ENCODE measurements at places on chromosomes 2 and 18.

- no peak for DNase-seq
Observed at GRCh38 chr2:127650041-127650784, 4.3 kb downstream of the GPR17 start.

DNA sequence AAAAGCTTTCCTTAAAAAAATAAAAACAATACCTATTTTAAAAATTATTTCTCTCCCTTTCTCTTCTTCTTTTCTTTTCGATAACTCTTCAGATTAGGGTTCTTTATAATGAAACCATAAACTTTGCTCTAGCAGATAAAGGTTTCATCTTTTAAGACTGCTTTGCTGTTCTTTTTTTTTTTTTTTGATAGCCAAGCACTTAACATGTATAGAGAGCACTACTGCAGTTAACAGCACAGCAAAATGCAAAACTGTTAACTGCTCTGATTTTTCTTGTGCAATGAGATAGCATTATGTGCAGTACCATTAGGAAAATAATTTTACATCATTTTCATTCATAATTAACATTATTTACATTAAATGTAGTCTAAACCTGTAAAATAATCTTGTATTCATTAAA is 36.3 kb downstream of the GALNT1 start:
- no peak for DNase-seq

DNA sequence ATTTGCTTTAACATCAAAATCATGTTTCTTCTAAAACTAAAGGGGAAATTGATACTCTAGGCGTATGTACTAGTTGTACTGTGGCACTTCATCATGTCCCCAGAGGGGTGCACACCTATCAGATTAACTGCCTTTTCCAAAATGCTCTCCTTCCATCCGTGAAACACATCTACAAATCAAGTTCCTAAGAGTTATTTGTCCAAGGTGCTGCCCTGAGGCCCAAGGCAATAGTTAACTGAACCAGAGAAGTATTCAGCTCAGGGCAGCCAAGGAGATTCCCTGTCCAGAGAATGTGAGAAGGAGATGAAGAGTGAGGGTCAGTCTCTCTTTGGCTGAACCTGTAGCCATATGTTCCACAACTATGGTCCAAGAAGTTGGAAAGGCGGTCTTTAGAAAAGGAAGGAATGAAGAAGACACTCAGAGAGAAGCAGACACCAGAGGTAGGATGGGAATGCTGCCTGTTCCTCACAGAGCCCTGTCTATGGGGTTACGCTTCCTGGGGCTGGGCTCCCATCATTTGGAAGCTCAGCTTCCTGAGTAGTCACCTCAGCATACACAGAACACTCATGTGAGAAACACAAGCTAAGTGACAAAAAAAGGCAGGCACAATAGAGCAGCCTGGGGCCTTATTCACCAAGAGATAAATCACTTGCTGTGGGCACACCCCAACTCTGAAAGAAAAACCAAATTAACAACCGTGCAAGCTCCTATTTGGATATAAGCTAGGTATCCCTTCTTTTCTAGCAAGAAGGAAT is 55.6 kb downstream of the ANKRD44 start:
- no peak for DNase-seq

DNA sequence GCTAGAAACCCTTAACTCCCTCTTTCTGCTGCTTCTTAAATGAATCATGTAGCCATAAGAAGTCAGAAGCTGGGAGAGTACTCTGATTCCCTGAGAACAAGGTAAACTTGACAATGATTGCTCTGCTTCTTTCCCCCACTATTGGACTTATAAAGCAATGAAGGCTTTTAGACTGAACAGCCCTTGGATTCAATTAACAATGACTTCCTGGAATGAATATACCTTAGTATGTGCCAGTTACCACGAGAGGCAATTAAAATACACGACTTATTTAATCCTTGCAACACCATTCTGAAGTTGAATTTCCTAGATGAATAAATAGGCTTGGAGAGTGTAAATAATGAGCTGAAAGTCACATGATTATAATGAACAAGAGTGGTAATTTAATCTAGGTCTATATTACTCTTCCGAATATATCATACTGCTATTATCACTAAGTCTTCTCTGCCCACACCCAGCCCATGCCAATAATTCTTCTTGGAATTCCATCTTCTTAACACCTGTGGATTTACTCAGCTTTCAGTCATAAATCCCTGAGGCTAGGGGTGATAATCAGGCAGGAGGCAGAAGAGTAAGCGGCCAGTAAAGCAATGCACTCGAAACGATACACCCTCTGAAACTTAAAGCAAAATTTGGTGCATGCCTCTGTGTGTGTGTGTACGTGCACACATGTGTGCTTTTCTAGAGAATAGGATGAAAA is 170.2 kb downstream of the ATAD2B start:
- DNase-seq, result no peak

GRCh38 chr18:66328296-66328878 is 275.5 kb downstream of the CDH19 start:
- DNase-seq, result no peak

DNA sequence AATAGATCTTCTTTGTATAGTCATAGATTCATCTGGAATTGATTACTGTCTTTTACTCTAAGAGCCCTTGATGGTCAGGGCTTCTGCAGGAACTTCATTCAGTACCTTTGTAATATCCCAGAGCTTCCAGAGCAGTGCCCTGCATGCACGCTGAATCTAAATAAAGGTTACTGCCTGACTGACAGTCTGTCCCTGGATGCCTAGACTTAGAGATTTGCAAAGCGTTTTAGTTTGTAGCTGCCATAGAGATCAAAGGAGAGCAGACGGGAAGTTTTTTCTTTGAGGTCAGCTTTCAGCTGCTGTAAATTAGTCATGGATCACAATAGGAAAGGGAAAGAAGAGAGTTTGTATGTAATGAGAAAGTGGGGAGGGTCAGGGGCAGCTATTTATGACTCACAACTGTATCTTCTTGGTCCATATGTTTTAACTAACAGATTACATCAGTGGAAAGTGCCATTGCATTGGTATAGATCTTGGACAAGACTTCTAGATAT is 45.2 kb upstream of the NYAP2 start:
- DNase-seq, result no peak

GRCh38 chr2:69789175-69789721 is 40.2 kb upstream of the GMCL1 start:
- DNase-seq, result no peak

GRCh38 chr2:187168720-187169713 is 279.0 kb downstream of the CALCRL start:
- no peak for DNase-seq

DNA sequence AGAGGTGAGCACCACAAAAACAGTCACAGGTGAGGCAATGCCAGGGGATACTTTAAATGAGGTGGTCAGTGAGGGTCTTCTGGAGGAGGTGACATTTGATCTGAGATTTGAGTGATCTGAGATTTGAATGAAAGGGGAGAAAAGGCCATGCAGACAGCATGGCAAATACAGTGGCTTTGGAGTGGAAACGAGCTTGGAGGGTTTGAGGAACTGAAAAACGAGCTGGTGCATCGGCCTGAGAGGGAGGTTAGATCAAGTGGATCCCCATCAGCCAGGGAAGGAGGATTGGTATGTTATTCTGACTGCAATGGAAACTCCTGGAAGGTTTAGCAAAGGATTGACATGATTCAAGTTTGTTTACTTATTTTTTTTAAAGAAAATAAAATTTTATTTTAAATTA is 245.1 kb downstream of the KCNS3 start:
- no peak for DNase-seq

DNA sequence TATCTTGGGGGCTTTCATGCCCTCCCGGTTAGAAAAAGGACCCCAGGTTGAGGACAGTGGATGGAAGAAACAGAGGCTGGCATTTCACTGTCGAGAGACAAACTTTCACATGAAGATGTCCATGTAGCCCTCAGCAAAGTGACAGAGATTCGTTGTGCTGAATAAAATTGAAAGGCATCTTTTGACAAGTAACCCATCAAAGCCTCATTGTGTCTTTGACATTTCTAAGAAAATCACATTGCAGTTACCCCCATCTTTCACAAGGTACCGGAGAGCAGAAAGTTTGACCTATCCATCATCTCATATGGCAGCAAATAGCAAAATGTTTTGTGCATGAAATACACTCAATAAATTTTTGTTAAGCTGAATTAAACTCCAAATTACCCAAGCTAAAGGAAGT is 2.0 kb upstream of the MBP start:
- no peak for DNase-seq

- no peak for DNase-seq
Observed at GRCh38 chr2:231191896-231192872, 6.2 kb upstream of the ARMC9 start.

GRCh38 chr2:9749546-9750223 is 93.6 kb upstream of the TAF1B start:
- DNase-seq, result no peak

DNA sequence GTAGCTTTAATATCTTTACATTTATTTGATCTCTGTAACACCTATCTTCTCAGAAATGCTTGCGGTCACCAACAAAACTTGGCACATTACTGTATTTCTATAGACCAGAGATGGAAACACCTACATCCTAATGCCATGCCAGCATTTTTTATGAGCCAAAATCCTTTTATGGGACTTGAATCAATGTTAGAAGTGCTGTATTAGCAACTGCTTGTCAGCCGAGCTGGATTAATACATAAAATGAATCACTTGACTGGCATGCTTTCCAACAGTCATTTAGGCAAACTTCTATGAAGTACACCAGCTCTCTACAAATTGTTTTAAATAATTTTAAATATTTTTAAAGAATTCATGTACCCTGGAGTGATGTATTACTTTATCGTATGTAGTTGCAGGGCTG is 272.9 kb upstream of the NRP2 start:
- no peak for DNase-seq

DNA sequence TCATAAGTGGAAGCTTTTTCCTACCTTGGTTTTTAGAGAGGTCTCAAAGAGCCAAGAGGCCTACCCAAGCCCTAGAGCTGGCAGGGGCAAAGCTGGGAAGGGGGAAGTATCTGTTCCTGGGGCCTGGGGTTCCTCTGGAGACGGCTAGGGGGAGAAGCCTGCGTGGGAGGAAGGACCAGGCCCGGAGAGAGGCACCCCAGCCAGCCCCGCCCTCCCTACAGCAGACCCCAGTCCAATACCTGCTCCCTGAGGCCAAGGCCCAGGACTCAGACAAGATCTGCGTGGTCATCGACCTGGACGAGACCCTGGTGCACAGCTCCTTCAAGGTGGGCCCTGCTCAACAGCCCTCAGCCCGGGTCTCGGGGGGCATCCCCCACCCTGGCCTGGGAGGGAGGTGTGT is 2.2 kb downstream of the CTDSP1 start:
- no peak for DNase-seq

GRCh38 chr2:12321886-12322285 is 394.9 kb upstream of the TRIB2 start:
- DNase-seq, result no peak

- no peak for DNase-seq
Observed at GRCh38 chr18:40904295-40904694, 1050.7 kb upstream of the PIK3C3 start.

- no peak for DNase-seq
Observed at GRCh38 chr2:142605421-142605820, 272.0 kb upstream of the KYNU start.

DNA sequence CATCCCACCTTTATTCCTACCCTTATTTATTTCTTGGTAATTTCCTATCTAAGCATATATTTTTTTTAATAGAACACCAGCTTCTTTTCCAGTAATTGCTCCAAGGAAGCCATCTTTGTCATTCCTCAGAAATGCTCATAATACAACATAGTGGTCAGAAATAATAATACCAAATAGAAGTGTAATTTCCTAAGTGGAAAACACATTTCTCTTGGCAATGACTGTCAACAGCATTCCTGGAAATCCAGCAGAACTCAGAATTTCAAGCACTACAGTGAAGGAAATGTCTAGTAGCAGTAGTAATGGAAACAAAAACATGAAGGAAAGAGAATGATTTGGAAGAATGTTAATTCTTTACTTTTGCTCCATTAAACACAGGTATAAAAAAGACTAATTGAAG is 56.6 kb downstream of the GDF7 start:
- no peak for DNase-seq

DNA sequence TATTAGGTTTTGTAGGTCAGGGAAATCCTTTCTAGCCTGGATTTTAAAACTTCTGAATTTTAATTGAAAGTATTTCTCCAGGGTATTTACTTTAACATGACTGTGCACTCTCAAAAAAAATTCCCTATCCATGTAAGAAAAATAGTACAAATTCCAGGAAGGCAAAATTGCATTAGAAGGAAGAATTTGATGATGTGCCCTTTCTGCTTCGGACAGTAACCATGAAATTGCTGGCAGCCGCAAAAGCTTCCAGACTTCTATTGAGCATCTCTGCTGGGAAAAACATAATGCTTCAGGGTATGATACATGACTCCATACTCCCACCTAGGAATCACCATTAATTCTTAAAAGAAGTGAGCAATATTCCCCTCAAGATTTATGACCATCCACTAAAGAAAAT is 17.2 kb upstream of the KLF7 start:
- DNase-seq, result no peak

DNA sequence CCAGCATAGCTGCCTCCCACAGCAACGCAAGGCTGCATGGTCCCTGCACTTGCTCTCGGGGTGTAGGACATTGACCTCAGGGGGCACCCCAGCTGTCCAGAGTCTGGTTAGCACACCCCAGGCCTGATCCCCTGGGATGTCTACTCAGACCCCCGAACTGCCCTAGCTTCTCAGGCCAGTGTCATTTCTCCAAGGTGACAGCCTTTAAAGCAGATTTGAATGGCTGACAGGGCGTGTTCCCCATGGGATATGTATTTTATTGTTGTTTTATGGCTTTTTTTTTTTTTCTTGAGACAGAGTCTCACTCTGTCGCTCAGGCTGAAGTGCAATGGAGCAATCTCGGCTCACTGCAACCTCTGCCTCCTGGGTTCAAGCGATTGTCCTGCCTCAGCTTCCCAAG is 40.8 kb upstream of the PTMA start:
- DNase-seq, result no peak

GRCh38 chr2:54092940-54093339 is 22.5 kb upstream of the ACYP2 start:
- no peak for DNase-seq

DNA sequence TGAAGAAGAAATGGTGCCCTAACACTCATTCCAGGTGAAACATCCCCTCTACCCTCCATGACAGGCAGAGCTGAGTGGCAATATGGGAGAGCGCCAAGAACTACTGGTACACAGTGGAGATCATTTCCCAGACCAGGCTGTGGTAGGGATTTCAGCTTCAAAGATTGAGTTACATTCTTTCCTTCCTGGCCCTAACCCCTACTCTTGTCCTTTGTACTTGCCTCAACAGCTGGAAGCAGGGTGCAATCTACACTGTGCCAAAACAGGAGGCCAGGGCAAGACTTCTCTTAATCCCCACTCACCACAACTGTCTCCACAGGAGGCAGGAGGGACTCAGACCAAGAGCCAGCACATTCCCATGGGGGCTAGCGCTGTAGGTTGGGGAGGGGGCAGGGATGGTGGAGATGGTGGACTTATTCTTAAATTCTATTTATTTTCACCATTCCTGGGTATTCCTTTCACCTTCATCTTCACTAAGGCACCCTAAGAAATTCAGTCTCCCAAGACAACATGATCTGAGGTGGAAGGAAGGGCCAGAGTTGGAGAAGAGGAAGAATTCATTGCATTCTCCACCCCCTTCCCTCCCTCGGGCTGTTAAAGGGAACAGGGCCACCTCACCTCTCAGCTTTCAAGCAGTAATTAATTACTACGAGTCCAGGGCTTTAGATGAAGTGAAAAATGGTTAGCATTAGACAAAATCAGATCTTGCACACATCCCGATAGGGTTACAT is 65.9 kb downstream of the AAK1 start:
- DNase-seq, result no peak
